ENCODE measurements at places on chromosomes 2 and 18.
A peak's percentile ranks its signal among the peaks of the same experiment; 100 is the strongest.

DNA sequence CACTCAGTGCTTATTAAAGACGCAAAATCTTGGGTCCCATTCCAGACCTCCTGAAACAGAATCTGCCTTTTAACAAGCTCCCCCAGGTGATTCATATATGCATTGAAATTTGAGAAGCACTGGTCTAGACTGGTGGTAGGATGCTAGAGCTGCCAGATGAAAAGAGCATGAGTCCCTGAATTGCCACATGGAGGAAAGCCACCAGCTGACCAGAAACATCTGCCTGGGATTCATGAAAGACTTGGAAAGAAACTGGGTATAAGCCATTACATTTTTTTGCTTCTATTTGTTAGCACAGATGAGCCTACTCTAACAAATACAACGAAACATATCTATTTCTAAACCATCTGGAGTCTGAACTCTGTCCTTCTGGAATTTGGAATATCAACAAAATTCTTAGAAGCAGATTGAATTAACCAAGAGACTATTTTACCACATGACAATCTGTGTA is 228.9 kb downstream of the RBM43 start:
- DNase-seq: no peak

DNA sequence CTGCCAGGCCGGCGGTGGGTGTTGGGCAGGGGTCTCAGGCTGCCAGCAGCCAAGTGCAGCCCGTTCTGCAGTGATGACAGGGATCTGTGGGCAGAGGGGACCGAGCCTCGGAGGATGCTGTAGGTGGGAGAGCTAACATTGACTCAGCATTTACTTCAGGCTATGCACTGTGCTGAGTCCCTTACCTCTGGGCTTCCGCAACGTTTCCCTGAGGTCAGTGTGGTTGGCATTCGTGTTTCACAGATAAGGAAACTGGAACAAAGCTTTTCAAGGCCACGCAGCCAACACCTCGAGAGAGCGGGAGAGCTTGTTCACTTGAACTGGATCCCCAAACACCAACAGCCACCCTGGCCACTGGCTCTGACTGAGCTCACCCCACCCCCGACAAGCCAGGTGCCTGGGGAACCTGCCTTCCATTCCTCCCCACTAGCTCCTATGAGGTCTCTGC is 839 bp upstream of the GPR148 start:
- no peak for DNase-seq

DNA sequence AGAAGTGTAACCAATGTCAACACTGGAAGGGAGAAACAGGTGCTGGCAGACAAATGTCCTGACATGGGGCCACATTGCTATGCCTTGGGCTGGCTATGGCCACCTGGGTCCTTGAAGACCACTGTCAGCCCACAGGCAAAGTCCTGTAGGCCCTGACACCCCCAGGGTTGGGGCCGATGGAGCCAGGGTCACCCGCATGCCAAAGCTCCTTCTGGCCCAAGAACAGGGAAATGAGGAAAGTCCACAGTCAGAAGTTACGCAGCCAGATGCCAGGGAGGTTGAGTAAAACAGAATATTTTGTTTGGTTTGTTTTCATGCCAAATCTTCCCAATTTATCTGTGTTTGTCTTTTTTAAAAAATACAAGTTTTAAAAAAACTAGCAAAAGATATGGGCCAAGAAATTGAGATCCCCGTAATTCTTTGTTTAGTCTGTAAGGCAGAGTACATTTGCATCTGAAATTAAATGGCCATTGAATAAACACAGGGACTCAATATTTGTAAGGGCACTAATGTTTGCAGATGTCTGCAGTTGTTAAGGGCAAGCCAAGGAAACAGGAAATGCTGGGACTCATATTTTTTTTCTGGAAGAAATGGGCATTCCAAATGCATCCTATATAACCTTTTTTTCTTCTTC is 186.4 kb downstream of the FAM210A start:
- no peak for DNase-seq

- DNase-seq: no peak
Observed at GRCh38 chr18:46169464-46169941, 65.3 kb downstream of the HAUS1 start.

DNA sequence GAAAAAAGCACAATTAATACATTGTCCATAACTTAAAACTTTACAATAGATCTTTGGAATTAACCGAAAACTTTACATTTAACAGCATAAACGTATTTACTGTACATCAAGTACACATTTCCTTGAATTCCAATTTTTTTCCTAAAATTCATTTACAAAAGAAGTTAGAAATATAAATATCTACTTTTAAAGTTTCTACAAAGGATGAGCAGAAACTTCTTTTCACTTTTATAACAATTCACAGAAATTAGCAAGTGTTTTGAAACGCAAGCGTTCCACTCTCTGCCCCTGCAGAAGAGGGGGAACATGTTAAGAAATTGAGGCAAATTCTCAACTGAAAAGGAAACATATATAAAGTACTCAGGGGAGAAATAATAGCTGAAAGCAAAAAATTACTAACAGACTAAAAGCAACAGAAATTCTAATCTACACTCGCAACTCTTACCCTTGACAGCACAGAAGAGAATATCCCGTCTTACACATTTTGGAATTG is 1.5 kb downstream of the NFE2L2 start:
- DNase-seq: no peak

DNA sequence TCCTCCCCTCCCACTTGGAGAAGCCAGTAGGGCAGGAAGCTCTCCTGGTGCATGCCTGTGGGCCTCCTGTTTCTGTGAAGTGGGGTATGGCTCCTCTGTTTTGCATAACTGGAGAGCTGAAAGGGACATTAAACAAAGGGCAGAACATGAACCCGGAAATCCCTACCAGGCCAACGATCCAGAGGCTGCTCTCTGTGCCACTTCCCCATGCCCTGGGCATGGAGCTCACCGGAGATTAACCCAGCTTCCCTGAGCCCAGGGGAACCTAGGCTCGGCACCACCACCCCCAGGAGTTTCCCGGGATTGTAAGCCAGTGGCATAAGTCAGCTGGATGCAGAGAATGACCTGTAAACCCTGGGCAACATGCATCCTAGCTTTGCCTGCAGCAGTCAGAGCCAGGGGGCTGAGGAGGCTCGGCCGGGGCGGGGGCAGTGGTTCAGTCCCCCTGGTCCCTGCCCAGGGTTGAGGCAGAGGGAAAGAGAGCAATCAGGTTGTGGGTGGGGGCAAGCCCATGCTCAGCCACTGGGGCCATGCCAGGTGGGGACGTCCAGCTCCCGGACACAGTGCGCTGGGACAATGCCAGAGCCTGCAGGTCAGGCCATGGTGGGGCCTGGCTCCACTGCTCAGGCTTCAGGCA is 49.5 kb downstream of the TIMM21 start:
- DNase-seq: no peak

DNA sequence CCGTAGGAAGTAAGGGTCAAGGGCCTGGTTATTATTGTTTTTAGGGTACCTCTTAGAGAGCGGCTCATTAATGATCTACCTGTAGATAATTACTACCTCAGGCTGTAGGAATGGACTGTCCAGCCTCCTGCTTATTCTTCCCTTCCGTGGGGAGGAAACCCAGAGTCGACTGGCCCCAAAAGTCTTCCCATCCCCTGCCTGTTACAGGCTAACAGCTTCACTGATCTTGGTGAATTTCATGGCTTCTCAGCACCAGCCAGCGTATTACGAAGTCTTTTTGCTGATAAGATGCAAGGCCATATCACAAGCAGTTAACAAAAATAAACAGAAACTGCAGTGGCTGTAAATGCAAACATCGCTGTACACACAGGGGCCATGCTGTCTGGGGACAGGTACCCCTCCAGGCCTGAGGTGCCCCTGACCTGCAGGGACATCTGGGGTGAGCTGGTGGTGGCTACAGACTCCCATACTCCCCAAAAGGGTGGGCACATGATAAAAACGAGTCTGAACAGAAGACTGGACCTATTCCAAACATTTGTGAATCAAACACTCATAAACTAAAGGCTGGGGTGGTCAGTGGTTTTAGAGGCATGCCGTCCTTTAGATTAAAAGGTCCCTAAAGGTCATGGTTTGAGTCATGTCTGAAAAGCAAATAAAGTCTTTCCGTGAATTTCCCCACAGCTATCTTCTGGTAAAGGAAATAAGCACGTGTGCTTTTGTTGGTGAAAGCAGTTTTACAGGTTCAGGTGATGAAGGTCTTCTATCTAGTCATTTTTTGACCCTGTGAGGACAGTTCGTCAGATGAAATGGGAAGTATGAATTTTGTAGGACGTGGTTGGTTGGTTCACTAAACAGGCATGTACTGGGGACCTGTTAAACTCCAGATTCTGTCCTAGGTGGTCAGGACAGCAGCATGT is 36.7 kb downstream of the TTC39C start:
- DNase-seq: no peak

- no peak for DNase-seq
Observed at GRCh38 chr2:6078414-6078813, 386.2 kb downstream of the SOX11 start.

- DNase-seq: no peak
Observed at GRCh38 chr2:14047491-14047890, 585.0 kb upstream of the LRATD1 start.

GRCh38 chr2:205411558-205411957 is 270.7 kb upstream of the NRP2 start:
- no peak for DNase-seq

DNA sequence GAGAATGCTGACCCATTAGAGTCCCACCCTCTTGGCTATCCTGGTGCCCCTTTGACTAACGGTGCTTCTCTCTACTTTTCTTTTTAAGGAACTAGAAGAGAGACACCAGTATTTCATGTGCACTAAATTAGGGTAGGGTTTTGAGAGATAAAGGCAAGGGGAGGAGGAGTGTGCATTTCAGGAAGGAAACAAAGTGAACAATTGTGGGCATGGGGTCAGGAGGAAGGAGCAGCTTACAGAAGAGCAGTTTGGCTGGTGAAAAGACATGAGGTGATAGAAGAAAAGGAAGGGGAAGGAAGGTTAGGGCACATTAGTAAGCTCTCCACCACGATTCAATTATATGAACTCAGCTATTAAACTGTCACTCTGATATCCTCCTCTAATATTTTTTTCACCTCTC is 105.8 kb upstream of the CTAGE1 start:
- DNase-seq: no peak

- DNase-seq: no peak
Observed at GRCh38 chr2:232600053-232600773, 33.2 kb upstream of the EFHD1 start.

DNA sequence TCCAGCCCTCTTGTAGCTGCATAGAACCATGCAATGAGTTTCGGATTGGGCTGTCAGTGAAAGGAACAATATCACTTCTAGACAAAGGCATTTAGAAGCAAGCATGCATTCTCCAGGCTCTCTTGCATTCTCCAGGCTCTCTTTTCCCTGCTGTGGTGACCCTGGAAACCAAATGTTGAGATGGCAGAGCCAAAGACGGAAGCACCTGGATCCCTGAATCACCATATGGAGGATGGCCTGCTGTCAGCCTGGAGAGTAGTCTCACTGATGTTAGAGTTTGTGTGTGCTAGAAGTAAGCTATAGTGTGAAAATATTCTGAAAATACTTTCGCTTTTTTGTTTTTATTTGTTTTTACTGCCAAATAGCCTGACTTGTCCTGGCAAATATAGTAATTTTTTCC is 203.9 kb downstream of the C1D start:
- no peak for DNase-seq

- no peak for DNase-seq
Observed at GRCh38 chr2:27638037-27638637, 9.3 kb downstream of the GPN1 start.

- no peak for DNase-seq
Observed at GRCh38 chr2:216553093-216553478, 54.4 kb downstream of the RPL37A start.

DNA sequence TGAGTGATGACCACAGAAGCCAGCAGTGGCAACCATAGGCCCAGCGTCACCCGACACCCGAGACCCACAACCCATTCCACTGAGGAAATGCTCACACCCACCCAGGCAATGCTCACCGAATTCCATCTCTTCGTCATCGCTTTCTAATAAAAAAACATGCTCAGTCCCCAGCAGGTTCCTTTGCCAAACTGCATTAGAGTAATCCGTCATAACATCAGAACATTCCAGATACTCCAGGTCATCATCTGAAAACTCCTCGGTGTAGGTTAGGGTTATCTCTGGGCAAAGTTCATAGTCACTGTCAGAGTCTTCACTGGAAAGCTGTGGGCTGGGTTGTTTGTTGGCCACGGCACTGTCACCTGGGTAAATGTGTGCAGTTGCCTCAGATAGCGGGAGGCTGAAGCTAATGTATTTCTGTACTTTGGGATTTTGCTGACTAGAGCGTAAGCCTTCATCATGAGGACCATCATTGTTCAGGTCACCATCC is 49.3 kb downstream of the ALPK2 start:
- no peak for DNase-seq

GRCh38 chr2:159129269-159129668 is 157.2 kb downstream of the WDSUB1 start:
- no peak for DNase-seq

DNA sequence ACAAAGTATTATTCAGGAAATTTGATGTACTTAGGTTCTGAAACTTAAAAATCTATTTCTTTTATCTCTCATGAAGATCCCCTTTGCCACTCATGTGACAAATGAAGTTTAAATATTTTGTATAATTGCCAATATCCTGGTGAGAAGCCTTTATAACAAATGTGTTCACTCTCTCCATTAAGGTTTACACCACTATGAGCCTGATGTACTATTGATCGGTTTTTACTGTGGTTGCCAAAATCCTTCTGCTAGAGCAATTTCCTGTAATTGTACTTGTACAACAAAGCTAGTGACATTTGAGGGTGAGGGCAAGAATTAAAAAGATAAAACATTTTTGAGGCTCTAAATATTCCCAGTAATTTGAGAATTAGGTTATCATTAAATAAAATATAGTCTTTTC is 222.3 kb upstream of the CDH19 start:
- DNase-seq: no peak

DNA sequence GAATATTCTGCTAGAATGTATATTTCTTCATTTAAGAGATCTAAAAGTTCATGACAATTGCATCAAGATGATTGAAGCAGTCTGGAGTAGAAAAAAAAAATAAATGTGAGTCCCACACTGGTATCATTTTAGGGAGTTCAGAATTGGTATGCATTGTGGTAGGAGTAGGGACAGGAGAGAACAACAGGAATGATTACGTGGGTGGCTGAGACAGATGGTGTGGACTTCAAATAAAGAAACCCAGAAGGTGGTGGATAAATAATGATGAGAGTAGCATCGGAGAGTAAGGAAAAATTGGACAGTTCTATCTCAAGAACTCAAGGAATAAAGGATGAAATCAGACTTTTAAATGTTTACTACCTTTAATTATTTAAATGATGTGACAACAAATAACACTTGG is 289.6 kb downstream of the GALNT13 start:
- DNase-seq: no peak

DNA sequence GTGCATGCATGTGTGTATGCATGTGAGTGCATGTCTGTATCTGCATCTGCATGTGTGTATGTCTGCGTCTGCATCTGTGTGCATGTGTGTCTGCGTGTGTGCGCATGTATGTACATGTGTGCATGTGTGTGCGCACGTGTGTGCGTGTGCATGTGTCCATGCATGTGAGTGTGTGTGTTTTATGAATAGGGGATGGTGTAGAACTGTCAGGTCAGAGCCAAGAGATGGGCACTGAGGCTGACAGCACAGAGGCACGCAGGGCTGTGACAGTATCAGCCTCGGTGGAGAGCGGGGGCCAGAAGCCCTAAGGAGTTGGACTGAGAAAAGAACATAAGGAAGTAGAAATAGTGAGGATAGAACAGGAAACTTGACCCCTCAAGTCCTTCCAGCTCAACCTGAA is 494.0 kb upstream of the MYT1L start:
- DNase-seq: no peak

GRCh38 chr2:142415461-142415860 is 284.6 kb upstream of the LRP1B start:
- no peak for DNase-seq

- DNase-seq: peak; percentile 51
Observed at GRCh38 chr2:21422050-21422449, 298.3 kb downstream of the TDRD15 start.

GRCh38 chr2:24007693-24008092 is 2.2 kb upstream of the MFSD2B start:
- no peak for DNase-seq
